Transverse colon (tissue), 4 donors: ENCODE measurements at places on chromosomes 2 and 18. TPM values are rescaled to one million over a fixed set of nuclear protein-coding genes. Genes with fewer than 3 reads are reported as not detected.

DNA sequence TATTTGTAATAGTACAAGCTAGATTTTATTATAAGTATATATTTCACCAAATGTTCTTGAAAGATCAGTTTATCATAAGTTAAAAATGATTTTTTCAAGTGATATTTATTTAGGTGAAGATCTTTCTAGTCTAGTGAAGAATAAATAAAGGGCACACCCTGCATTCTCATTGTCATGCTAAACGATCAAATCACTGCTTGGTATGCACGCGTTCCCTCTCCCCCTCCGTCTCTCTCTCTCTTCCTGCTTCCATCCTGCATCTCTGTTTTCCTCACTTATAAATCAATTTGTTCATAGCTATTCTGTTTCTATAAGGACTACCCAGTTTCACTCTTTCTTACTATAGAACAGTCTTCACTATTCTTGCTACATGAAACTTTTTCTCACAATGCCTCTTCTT, 1067.4 kb downstream of the LRP1B start:
- H3K4me3 ChIP-seq, result no peak overlapping the region
- no peaks in the 10 kb centered on the region for H3K4me1 ChIP-seq
- no peaks in the 10 kb centered on the region for H3K27me3 ChIP-seq
- H3K27ac ChIP-seq, result no peak overlapping the region
- no peaks in the 10 kb centered on the region for H3K36me3 ChIP-seq

GRCh38 chr2:181836583-181836982, 54.9 kb upstream of the ITPRID2 start:
- no peak overlapping the region for H3K27ac ChIP-seq
- no peak for DNase-seq
- H3K36me3 ChIP-seq, result no peaks in the 10 kb centered on the region
- no peaks in the 10 kb centered on the region for H3K27me3 ChIP-seq
- no peak overlapping the region for H3K4me3 ChIP-seq

DNA sequence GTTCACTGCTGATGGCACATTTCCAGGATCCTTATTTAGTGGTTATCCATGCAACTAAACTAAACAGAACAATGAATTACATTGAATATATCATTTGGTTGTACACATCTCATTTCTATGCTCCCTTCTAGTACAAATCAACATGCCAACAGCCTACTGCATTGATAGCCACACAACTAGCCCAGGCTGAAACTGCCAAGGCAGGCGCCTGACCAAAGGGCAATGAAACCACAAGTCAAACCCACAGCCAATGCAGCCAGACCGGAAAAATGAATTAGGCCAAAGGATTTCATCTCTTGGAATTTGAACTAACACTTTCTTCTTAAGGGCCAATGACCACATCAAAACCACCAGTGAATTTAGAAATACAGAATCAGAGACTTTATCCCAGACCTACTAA, 196.4 kb downstream of the NOL4 start:
- H3K27me3 ChIP-seq, result no peaks in the 10 kb centered on the region
- no peaks in the 10 kb centered on the region for H3K4me1 ChIP-seq
- peak; percentile 60 for DNase-seq

DNA sequence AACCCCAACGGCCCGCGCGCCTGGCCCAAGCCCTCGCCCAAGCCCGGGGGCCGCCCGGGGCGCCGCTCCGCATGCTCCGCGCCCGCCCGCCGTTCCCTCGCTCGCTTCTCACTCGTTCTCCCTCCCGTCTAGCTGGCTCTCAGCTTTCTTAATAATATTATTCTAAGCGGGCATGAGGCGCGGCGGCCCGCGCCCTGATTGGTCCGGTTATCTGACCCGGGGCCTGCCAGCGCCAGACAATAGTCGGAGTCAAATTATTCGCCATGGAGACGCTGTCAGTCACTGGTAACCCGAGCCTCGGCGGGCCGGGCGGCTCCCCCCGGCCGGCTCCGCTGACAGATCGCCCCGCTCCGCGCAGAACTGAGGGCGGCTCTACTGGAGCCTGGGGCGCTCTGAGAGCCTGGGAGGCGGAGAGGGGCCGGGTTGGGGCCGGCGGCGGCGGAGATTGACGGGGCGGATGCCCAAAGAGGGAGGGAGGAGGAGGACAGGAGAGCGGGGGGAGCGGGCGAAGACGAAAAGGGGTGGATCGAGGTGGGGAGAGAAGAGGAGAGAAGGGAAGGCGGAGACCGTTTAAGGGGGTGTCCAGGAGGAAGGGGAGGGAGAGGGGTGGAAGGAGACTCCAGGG, at the start of gene SIX2:
SIX2 (minus strand) TSS at position 150 of the 625 bp plus-strand sequence. CDS start 342 bp downstream, outside the sequence.
- H3K36me3 ChIP-seq, result no peaks in the 10 kb centered on the region
- H3K27ac ChIP-seq, result peak within 1 kb of the TSS; percentile 30
- H3K4me3 ChIP-seq, result peak within 1 kb of the TSS; percentile 29

Gene GPR45
- not detected for total RNA-seq

DNA sequence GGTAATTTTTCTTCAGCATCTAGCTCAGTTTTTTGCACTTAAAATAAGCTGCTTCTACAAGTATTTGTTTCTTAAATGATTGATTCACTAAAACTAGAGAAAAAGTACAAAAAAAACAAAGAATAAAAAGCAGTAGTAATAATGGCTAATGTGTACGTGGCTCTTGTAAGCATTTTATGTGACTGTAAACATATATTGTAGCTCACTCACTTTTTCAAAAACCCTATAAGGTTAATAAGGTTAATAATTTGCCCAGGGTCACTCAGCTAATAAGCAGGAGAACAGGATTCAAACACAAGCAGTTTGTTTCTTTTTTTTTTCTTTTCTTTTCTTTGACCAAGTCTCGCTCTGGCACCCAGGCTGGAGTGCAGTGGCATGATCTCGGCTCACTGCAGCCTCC, 67.5 kb downstream of the RMDN2 start:
- peaks cover 4% of the 10 kb centered on the region for H3K36me3 ChIP-seq
- H3K4me1 ChIP-seq, result no peaks in the 10 kb centered on the region
- DNase-seq, result no peak
- no peak overlapping the region for H3K4me3 ChIP-seq
- no peak overlapping the region for H3K27ac ChIP-seq

GRCh38 chr18:48784656-48785055, 166.1 kb downstream of the SMAD7 start:
- no peak for DNase-seq
- no peak overlapping the region for H3K4me3 ChIP-seq
- no peaks in the 10 kb centered on the region for H3K36me3 ChIP-seq

Gene LRRC30
- not detected for total RNA-seq

Gene ELOA2
- not detected for total RNA-seq

- no peaks in the 10 kb centered on the region for H3K36me3 ChIP-seq
- H3K4me1 ChIP-seq, result peaks cover 32% of the 10 kb centered on the region
- no peak overlapping the region for H3K4me3 ChIP-seq
Observed at GRCh38 chr2:101752716-101753616, 55.5 kb downstream of the MAP4K4 start.

Gene CRYBA2
- not detected for total RNA-seq

DNA sequence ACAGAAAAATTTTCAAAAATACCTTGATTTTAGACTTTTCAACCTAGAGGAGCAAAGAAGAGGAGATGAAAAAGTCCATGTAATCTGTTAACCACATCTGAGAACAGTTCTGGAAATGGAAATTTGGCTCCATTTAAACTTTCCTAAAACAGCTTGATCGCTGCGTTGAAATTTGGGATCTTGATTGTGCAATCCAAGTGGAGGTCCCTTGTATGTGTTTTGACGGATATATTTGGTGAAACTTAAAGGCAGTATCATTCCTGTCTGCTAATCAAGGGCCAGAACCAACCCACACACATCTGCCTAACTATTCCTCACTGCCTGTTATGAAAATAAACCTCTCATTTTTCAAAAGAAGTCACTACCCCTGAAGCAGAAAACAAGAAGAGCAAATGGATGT, 46.6 kb downstream of the SPATS2L start:
- no peaks in the 10 kb centered on the region for H3K27me3 ChIP-seq
- no peak overlapping the region for H3K4me3 ChIP-seq
- no peak for DNase-seq
- H3K4me1 ChIP-seq, result peaks cover 13% of the 10 kb centered on the region
- H3K36me3 ChIP-seq, result no peaks in the 10 kb centered on the region

- no peak overlapping the region for H3K4me3 ChIP-seq
- H3K27ac ChIP-seq, result no peak overlapping the region
- no peaks in the 10 kb centered on the region for H3K27me3 ChIP-seq
Observed at GRCh38 chr18:3808985-3809780, 359.2 kb downstream of the TGIF1 start.

DNA sequence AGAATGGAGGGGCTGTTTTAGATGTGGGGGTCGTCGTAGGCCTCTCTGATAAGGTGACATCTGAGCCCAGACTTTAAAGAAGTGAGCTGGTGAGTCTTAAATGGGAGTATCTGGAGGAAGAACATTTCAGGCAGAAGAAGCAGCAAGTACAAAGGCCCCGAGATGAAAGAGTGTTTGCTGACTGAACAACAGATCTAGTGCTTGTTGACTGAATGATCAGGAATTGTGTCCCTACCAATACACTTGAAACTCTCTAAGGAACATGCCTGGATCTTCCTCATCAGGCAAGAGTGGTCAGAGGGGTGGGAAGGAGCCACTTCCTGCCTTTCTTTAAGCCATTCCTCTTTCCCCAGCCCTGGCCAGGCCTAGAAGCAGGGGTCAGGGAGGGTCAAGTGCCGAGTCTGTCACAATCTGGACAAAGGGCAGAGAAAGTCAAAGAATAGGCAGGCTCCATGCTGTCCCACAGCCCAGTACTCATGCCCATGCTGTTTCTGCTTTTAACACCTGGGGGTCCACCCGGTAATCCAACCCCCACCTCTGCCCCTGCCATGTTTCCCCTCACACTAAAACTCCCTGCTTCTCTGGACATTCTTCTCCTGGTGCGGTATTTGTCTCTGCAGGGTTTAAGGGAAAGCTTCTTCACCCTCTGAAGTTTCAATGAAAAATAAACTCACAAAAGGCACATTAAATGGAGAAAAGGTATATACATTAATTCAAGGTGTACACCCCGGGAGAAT, 3.0 kb upstream of the TMEM37 start:
- no peak for DNase-seq
- H3K27ac ChIP-seq, result peak overlapping the region; percentile 88
- H3K4me3 ChIP-seq, result no peak overlapping the region
- peaks cover 85% of the 10 kb centered on the region for H3K4me1 ChIP-seq
- H3K27me3 ChIP-seq, result no peaks in the 10 kb centered on the region
- no peaks in the 10 kb centered on the region for H3K36me3 ChIP-seq

DNA sequence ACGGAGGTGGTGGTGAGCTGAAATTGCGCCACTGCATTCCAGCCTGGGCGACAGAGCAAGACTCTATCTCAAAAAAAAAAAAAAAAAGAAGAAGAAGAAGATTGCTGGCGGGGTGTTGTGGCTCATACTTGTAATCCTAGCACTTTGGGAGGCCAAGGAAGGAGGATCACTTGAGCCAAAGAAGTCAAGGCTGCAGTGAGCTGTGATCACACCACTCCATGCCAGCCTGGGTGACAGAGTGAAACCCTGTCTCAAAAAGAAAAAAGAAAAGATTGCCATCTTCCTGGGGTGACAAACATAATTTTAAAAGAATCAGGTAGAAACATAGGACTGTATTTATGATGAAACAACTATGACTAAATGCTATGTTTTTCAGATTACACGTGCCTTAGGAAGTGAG, 55.1 kb upstream of the EML4 start:
- H3K4me1 ChIP-seq, result peaks cover 34% of the 10 kb centered on the region
- no peak for DNase-seq
- H3K27me3 ChIP-seq, result no peaks in the 10 kb centered on the region
- no peaks in the 10 kb centered on the region for H3K36me3 ChIP-seq

GRCh38 chr2:9703085-9703678, 72.4 kb upstream of the YWHAQ start:
- H3K36me3 ChIP-seq, result no peaks in the 10 kb centered on the region
- no peak for DNase-seq

Gene PCARE
- under 0.01 TPM for total RNA-seq

- no peak overlapping the region for H3K27ac ChIP-seq
- no peak for DNase-seq
- no peaks in the 10 kb centered on the region for H3K27me3 ChIP-seq
- H3K4me1 ChIP-seq, result no peaks in the 10 kb centered on the region
- no peak overlapping the region for H3K4me3 ChIP-seq
- H3K36me3 ChIP-seq, result no peaks in the 10 kb centered on the region
Observed at GRCh38 chr18:46953195-46953594, 35.8 kb downstream of the KATNAL2 start.

DNA sequence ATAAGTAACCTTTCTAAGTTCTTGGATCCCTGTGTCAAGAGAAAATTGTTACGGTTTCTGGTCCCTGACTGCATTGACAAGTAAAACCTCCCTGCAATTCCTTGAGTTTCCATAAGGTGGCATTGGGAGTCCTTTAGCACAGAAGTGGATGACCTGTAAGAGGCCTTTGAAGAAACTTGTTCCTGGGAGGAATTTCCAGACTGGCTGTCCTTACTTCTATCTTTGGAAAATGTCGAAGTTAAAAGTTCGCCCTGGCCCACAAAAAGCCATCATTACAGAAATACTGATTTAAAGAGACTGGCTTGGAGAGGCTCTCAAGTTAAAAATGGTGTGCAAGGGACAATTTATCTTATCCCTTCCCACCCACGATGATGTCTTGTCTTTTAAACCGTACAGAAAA, 218.4 kb downstream of the CDH20 start:
- no peak overlapping the region for H3K4me3 ChIP-seq
- no peaks in the 10 kb centered on the region for H3K4me1 ChIP-seq
- DNase-seq, result peak; percentile 20
- H3K36me3 ChIP-seq, result no peaks in the 10 kb centered on the region

Gene DYNAP
- total RNA-seq, result not detected

DNA sequence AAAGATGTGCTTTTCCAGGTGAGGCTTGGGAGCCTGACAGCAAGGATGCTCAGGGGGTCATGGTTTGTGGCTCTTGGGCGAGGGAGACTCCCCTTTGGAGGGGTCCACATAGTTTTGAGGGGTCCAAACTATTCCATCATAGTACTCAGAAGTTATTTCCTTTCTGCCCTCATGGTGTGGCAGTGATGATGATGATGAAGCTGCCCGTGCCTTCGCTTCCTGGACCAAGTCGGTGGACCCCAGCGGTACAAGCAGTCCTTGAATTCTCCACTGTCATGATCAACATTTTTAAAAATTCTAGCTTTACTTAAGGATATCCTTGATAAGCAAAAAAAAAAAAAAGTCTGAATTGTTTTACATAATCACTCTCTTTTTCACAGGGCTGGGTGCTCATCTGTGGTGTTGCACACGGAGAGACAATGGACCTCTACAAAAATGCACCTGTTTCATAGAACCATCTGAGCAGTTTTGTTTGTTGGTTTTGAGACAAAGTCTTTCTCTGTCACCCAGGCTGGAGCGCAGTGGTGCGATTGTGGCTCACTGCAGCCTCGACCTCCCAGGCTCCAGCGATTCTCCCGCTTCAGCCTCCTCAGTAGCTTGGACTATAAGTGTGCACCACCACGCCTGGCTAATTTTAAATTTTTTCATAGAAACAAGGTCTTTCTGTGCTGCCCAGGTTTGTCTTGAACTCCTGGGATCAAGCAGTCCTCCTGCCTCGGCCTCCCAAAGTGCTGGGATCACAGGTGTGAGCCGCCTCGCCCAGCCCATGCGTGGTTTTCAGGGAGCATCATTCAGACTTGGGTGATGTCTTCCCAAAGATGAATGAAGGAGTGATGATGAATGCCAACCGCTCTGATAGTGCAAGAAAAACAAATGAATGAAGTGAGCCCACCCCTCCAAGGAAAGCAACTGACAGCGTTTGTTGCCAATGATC, 271.4 kb upstream of the HDAC4 start:
- no peak overlapping the region for H3K27ac ChIP-seq
- no peaks in the 10 kb centered on the region for H3K27me3 ChIP-seq
- no peaks in the 10 kb centered on the region for H3K36me3 ChIP-seq
- H3K4me3 ChIP-seq, result no peak overlapping the region

- no peak overlapping the region for H3K27ac ChIP-seq
- H3K4me3 ChIP-seq, result no peak overlapping the region
- H3K4me1 ChIP-seq, result no peaks in the 10 kb centered on the region
- H3K36me3 ChIP-seq, result no peaks in the 10 kb centered on the region
- H3K27me3 ChIP-seq, result no peaks in the 10 kb centered on the region
- no peak for DNase-seq
Observed at GRCh38 chr2:207315131-207315530, 149.4 kb upstream of the KLF7 start.

- no peaks in the 10 kb centered on the region for H3K27me3 ChIP-seq
- peak; percentile 59 for DNase-seq
- peak overlapping the region; percentile 43 for H3K27ac ChIP-seq
- no peak overlapping the region for H3K4me3 ChIP-seq
Observed at GRCh38 chr2:10297959-10298531, 4.7 kb upstream of the HPCAL1 start.
